ENCODE measurements at places on chromosomes 7 and 10.
A peak's percentile ranks its signal among the peaks of the same experiment; 100 is the strongest.

DNA sequence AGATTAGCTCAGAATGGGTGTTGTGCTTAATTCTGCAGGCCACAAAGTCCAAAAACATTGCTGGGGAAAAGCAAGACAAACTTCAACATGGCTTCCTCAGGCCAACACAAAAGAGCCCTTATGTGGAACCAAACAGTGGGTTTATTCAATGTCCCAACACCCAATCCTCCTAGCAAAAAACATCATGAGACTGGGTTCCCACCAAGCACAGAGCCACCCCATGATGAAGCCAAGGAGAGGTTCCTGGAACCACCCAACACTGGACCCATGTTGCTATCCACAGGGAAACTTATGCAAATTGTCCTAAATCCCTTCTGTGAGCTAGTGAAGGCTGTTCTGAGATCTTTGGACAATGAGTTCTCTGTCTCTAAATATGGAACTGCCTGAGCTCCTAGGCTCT is 24.0 kb downstream of the SLC25A13 start:
- no peak for DNase-seq

- no peak for DNase-seq
Measured at GRCh38 chr10:123868038-123869019, 23.3 kb downstream of the CPXM2 start.

DNA sequence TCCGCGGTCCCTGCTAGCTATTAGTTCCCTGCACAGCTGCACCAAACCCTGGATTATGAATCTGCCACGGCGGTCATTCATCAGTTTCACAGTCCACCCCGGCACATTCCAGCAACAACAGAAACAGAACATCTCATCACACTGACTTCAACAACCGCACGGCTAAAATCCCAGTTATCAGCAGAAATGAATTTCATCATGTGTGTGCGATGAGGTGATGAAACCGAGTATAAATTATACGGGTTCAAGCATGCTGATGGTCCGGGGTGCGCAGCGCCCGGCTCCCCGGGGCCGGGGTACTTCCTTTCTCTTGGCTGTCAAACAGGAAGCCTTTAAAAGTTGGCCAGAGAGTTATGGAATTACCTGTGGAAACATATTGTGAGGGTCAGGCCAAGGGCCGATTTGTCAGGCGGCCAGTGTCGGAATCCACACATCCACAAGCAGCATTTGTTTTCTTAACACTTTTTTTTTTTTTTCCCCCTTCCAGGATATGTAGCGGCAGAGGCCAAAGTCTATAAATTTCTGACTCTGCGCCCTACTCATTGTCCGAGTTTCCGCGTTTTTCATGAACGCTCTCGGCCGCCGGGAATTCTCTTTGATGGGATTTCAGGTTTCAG is 420.9 kb upstream of the MGMT start:
- no peak for DNase-seq

- no peak for DNase-seq
Measured at GRCh38 chr10:24210501-24210900, 1.6 kb downstream of the KIAA1217 start.

GRCh38 chr10:106981452-106982075 is 182.9 kb downstream of the SORCS1 start:
- DNase-seq: no peak

- DNase-seq: no peak
Measured at GRCh38 chr10:97297556-97298222, 5.3 kb upstream of the ARHGAP19 start.

DNA sequence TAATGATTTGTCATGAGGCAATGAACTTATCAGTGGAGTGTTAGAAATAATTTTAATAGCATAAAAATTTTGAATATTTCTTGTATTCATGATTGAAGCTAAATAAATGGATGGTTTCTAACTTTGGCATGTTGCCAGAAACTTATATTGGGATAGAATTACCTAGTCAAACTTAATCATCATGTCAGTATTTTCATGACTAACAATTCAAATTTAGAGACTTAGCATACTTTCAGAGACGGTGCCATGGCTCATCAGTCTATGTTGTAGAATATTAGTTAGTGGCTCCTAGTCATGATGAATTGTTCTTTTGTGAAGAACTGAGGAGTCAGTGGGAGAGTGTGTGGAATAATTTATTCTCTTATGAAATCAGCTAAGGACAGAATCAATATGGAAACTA is 599.6 kb upstream of the POT1 start:
- DNase-seq: no peak

- DNase-seq: no peak
Measured at GRCh38 chr10:132477398-132478340, 59.9 kb upstream of the INPP5A start.

DNA sequence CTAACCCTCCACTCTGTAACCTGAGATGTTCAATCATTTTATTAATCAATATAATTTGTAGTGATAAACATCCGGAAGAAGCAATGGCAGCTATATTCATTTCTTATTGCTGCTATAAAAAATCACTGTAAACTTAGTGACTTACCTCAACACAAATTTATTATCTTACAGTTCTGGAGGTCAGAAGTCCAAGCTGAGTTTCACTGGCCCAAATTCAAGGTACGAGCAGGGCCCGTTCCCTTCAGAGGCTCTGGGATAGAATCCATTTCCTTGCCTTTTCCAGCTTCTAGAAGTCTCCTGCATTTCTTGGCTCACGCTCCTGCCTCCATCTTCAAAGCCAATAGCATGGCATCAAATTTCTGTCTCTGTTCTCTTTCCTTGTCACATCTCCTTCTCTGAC is 279.5 kb upstream of the SP8 start:
- DNase-seq: no peak

DNA sequence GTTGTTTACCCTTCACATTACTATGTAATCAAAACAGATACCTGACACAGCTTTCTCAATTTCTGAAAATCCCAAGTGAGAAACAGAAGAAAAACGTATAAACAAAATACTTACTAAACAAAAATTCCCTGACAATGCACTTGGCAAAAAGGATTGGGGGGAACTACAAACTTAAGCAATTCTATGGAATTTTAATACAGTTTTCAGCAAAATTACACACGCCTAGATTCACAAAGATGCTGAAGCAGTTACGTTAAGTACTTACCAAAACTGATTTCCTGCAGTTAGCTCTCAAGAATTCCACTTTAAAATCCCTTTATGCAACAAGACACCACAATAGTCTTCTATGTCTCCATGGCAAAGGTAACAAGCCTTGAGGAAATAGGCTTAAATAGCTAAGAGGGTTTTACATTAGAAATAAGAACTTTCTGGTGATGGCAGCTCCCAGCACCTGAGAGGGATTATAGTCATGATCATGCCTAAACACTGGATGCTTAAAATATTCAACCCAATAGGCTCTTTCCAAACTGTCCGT is 10.8 kb downstream of the TOMM7 start:
- DNase-seq: no peak

- no peak for DNase-seq
Measured at GRCh38 chr7:140048138-140048537, 14.6 kb downstream of the PARP12 start.

DNA sequence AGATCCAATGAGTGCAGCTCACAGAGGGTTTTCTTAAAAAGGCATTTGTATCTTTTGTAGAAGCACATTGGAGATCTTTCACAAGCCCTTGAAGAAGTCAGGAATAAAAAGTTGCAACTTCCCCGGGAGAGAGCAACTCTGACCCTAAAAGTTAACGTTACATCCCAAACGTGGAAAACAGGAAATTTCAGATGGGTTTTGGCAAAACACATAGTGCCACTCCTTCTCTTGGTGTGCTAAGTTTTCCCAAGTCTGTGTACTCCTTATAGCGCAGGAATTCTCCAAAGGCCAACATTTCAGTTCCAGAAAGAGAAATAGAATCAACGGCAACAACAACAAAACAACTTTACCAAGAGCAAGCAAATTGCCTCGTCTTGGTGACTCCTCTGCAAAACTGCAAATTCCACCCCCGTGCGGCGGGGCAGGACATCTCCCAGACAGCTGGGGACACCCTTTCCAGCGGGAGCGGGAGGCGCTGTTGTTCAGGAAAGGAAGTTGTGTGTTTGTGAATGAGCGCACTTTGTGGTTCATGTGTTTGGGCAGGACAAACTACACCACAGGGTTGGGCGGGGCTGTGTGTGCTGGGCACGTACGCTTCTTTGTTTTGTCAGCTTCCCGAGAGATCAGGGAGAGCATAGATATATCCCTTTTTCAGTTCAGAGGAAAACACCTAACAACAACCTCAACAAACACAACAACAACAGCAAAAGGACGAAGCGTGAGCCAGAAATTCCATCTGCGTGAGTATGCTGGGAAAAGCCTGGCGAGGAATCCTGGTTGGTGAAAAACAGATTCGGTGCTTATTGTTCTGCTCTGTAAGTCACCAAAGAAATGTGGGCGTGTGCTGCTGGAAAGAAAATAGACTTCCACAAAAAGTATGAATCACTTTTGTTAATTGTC is 294.7 kb upstream of the PITRM1 start:
- peak; percentile 68 for DNase-seq

GRCh38 chr10:86597306-86597705 is 57.0 kb upstream of the OPN4 start:
- no peak for DNase-seq

DNA sequence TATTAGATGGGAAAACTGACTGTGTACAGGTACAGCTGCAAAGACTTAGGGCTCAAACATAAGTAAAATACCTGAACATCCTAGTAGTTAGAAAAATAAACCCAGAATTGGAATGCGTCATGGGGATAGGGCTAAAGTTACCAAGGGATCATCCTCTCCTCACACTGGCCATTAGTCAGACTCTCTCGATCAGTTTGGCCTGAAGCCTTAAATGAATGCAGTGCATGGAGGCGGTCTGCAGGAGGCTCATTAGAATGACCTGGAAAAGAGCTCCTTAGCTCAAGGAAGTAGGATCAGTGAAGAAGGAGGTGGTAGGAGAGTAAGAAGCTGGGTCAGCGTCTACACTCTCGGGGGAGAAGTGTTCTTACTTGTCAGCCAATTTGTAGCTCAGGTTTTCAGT is 35.3 kb downstream of the DENND2A start:
- no peak for DNase-seq

- no peak for DNase-seq
Measured at GRCh38 chr7:95491634-95492314, 6.0 kb downstream of the ASB4 start.

- DNase-seq: no peak
Measured at GRCh38 chr7:106545275-106545674, 115.7 kb downstream of the CCDC71L start.

DNA sequence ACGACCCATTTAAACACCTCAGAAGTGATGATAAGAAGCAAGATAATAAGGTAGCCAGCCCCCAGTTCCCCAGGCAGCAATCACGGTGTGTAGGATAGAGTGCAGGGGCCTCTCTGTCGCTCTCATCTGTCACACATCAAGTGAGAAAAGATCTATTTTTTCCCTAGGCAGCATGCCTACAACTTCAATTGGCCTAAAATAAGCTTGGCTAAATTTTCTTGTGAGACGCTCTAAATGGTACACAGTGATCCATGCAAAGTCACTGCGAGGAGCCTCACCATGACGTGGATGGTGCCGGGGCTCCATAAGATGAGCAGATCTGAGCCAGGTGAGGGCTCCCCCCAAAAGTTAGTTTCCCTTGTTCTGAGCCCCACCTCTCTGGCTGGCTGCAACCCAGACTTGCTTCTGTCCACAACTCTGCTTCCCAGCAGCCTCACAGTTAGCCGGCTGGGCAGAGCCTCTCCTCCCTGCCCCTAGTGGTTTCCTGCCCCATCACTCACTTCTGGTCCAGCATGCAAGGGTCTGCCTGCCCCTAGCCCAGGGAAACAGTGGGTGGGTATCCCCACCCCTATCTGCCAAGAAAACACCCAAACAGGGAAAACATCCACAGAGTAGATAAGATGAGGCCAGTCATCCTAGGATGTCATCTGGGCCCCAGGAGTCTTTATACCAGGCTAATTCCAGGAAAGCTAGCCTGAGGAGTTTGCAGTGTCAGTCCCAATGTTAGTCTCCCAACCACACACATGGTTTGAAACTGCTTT is 342.1 kb downstream of the GRID1 start:
- no peak for DNase-seq

DNA sequence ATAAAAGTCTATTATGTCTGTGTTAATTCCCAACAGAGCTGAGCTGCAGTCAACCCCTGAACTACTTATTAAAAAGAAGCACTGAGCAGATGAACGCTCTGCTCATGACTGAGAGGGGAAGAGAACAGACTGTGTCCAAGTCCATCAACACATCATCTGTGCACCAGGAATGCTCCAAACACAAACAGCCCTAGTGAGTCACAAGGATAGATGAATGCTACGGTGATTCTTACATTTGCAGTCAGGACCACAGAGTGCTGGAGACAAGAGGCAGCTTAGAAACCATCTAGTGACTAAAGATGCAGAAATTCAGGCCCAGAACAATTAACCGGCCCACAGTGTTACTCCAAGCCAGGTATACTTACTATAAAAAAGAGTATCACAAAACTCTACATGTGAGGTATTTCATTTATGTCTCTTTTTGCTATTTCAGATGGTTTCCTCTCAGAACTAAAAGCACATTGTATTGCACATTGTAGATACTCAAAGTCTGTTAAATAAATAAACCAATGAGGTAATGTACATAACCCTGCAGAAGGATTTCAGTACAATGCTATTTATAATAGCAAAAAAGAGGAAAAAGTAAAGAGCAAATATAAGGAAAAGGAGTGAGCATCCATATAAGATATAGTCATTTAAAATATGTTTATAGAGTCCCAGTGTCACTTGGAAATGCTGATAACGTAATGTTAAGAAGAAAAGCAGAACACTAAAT is 159.2 kb downstream of the KCNMA1 start:
- DNase-seq: peak; percentile 67

DNA sequence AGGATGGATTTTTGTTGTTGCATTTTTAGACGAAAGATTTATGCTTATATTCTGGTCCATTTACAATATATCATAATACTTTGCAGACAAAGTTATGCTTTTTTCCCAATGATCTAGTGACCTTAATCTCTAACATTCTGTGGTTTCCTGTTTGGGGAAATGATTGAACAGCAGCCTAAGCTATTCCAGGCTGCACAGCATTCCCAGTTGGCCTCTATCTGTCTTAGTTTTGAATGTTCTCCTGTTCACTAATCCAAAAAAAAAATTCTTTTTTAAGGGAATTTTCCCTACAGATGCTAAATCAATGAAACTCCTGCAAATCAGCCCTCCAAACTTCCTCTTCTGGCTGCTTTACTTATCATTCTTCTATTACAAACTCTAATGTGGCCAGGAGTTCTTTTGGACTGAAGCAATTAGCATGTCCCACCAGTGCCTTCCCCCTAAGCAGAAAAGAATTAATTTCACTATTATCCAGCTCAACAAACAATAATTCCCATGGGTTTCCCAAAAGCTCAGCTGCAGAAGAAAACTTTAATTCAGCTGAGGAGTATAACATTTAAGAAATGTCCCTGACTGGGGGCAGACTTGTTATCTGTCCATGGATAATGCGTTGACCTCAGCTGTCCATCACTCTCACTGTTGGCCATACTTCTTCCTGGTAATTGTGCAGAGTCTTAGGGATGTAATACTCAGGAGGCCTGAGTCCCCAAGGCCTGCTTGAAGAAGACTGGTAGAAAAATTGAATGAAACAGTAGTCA is 81.9 kb upstream of the TRIL start:
- no peak for DNase-seq

DNA sequence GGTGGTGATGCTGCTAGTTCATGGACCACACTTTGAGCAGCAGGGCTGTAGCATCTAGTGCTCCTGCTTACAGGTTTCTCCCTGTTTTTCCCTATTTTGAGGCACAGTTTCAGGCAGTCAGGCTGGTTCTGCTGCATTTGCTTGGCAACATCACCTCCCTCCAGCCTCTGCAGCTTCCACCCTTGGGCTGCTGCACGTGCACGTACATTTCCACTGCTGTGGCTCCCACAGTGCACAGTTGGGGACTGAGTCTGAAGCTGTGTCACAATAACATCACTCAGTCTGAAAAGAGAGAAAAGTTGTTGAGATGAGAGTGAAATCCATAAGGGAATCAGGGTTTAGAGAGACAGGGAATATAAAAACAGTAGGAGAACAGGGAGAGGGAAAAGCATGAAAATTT is 230.7 kb upstream of the FZD1 start:
- no peak for DNase-seq
